ENCODE measurements at places on chromosomes 12 and 14.

- no peak overlapping the region for H3K4me3 ChIP-seq
- peaks cover 60% of the 10 kb centered on the region for H3K36me3 ChIP-seq
- no peak for DNase-seq
- peaks cover 4% of the 10 kb centered on the region for H3K4me1 ChIP-seq
Measured at GRCh38 chr12:132079695-132080094, 64.4 kb downstream of the DDX51 start.

- no peak overlapping the region for H3K27ac ChIP-seq
- no peak for DNase-seq
- H3K27me3 ChIP-seq = no peaks in the 10 kb centered on the region
- no peaks in the 10 kb centered on the region for H3K4me1 ChIP-seq
Measured at GRCh38 chr12:39971348-39971747, 134.5 kb downstream of the SLC2A13 start.

GRCh38 chr12:109767991-109768900 lies 54.6 kb downstream of the FAM222A start:
- no peak overlapping the region for H3K27ac ChIP-seq
- peaks cover 17% of the 10 kb centered on the region for H3K27me3 ChIP-seq
- H3K36me3 ChIP-seq = no peaks in the 10 kb centered on the region
- no peak overlapping the region for H3K4me3 ChIP-seq

GRCh38 chr14:66105815-66106214 lies 380.4 kb upstream of the CCDC196 start:
- peak; percentile 15 for DNase-seq
- peak overlapping the region; percentile 15 for H3K4me3 ChIP-seq
- no peaks in the 10 kb centered on the region for H3K36me3 ChIP-seq
- no peak overlapping the region for H3K27ac ChIP-seq

- no peaks in the 10 kb centered on the region for H3K4me1 ChIP-seq
- no peak overlapping the region for H3K4me3 ChIP-seq
- DNase-seq = no peak
- H3K27me3 ChIP-seq = peaks cover 9% of the 10 kb centered on the region
- H3K27ac ChIP-seq = no peak overlapping the region
Measured at GRCh38 chr12:14171106-14171505, 189.7 kb upstream of the GRIN2B start.

DNA sequence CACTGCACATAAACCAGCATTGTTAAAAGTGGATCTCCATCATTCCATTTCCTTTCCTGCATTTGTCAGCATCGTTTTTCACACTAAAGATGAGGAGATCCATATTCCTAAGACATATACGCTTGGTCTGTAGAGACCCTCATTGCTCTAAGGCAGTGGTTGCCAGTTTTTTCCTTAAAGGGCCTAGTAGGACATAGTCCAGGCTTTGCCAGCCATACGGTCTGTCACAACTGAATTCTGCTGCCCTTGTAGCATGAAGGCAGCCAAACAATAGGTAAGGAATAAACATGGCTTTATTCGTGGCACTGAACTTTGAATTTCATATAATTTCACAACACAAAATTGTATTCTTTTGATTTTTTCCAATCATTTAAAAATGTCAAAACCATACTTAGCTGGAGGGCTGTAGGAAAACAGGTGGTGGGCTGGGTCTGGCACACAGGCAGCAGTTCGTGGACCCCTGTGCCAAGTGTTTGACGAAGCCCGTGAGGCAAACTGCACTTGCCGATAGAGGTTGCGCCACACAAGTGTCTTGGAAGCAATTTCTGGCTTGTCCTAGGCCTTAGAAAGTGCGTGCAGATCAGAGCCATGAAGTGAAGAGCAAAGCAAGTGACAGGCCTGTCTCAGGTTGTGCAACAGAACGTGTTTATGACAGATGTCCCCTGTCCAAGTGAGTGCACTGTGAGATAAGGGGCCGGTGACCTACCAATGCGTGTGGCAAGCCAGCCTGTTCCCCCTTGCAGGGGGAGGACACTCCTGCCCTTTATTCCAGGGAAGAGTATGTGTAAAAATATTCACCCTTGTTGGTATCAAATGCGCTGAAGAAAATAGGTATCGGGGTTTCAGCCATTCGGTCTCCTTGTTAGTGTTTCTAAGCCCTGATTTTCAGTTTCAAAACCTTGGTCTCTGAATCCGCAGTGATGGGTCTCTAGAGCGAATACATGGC lies 916 bp upstream of the CHPT1 start:
- no peaks in the 10 kb centered on the region for H3K27me3 ChIP-seq
- no peak overlapping the region for H3K27ac ChIP-seq
- peaks cover 8% of the 10 kb centered on the region for H3K4me1 ChIP-seq
- H3K36me3 ChIP-seq = no peaks in the 10 kb centered on the region
- peak overlapping the region; percentile 99 for H3K4me3 ChIP-seq
- no peak for DNase-seq

- H3K4me3 ChIP-seq = no peak overlapping the region
- H3K27ac ChIP-seq = no peak overlapping the region
- peak; percentile 97 for DNase-seq
- peaks cover 15% of the 10 kb centered on the region for H3K4me1 ChIP-seq
- no peaks in the 10 kb centered on the region for H3K36me3 ChIP-seq
Measured at GRCh38 chr12:2250797-2251196, 198.0 kb downstream of the CACNA1C start.

DNA sequence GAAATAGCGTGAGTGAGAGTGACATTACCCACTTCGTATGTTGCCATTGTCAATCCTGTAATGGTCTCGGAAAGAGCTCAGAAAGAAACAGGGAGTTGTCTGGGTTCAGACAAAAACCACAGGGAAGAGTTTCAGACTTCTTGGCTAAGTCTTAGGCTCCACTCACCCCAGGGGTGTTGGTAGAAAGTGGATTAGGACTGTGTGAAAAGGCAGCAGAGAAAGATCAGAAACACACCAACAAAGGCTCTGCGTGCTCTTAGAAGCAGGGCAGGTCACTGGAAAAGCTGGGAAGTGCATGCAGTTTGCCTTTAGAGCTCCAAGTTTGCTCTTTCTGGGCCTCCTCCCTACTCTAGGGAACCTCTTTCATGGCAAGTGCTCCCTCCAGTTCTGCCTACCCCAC lies 106.1 kb upstream of the PLXNC1 start:
- H3K4me1 ChIP-seq = no peaks in the 10 kb centered on the region
- no peaks in the 10 kb centered on the region for H3K27me3 ChIP-seq
- DNase-seq = no peak
- no peak overlapping the region for H3K4me3 ChIP-seq
- no peak overlapping the region for H3K27ac ChIP-seq

DNA sequence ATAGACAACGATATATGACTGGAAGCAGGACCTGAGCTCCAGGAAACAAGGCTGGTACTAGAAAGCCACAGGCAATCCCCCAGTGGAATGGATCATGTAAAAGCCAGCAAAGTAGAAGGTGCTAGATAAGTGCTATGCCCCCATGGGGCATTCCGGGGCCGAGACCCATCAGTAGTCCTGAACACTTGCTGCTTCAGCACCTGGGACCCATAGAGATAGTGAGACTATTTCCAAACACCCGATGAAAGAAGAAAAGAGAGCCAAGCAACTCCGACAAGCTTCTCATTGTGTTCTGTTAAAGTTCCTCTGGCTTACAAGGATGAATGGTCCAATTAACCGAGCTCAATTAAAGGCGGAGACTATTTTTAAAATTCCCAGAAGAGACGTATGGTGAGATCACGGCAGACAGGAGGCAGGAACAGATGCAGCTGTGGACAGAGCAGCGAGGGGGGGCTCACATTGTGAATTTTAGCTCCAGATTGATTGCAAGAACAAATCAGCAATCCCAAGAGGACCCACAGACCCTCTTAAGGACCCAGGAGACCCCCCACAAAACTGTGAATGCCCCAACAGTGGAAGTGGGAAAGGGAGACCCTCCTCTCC lies 142.5 kb upstream of the OVCH1 start:
- H3K36me3 ChIP-seq = peaks cover 5% of the 10 kb centered on the region
- H3K4me3 ChIP-seq = peak overlapping the region; percentile 62
- H3K27me3 ChIP-seq = no peaks in the 10 kb centered on the region
- peaks cover 5% of the 10 kb centered on the region for H3K4me1 ChIP-seq

- DNase-seq = peak; percentile 65
- H3K27me3 ChIP-seq = no peaks in the 10 kb centered on the region
- no peak overlapping the region for H3K27ac ChIP-seq
- no peaks in the 10 kb centered on the region for H3K4me1 ChIP-seq
- H3K36me3 ChIP-seq = no peaks in the 10 kb centered on the region
Measured at GRCh38 chr12:9721394-9722092, 11.4 kb downstream of the CLECL1 start.

- no peak overlapping the region for H3K4me3 ChIP-seq
- H3K4me1 ChIP-seq = peaks cover 8% of the 10 kb centered on the region
- H3K36me3 ChIP-seq = no peaks in the 10 kb centered on the region
- H3K27ac ChIP-seq = no peak overlapping the region
Measured at GRCh38 chr12:49512546-49512945, 26.3 kb upstream of the KCNH3 start.

DNA sequence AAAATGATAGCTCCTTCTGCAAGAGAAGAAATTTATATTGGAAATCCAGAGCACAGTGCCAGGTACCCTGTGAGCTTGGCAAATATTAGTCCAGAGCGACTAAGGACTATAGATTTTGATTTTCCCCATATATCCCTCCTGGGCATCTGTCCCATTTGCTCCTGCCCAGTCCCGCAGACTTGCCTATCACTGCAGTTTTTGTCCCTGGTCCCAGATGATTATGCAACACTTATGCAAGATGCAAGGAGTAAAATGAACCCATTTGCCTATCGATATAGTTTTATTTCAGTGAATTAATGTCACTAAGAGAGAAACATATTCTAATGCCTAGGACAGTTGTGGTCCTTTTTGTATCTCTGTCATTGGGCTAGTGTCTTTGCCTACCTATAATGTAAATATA lies 215.9 kb upstream of the BMP4 start:
- H3K27ac ChIP-seq = no peak overlapping the region
- H3K27me3 ChIP-seq = no peaks in the 10 kb centered on the region
- H3K36me3 ChIP-seq = no peaks in the 10 kb centered on the region
- H3K4me3 ChIP-seq = no peak overlapping the region

GRCh38 chr14:48792376-48793024 lies 793.7 kb downstream of the RPS29 start:
- H3K36me3 ChIP-seq = no peaks in the 10 kb centered on the region
- peaks cover 8% of the 10 kb centered on the region for H3K4me1 ChIP-seq
- DNase-seq = peak; percentile 38
- H3K27ac ChIP-seq = no peak overlapping the region
- no peaks in the 10 kb centered on the region for H3K27me3 ChIP-seq
- no peak overlapping the region for H3K4me3 ChIP-seq

DNA sequence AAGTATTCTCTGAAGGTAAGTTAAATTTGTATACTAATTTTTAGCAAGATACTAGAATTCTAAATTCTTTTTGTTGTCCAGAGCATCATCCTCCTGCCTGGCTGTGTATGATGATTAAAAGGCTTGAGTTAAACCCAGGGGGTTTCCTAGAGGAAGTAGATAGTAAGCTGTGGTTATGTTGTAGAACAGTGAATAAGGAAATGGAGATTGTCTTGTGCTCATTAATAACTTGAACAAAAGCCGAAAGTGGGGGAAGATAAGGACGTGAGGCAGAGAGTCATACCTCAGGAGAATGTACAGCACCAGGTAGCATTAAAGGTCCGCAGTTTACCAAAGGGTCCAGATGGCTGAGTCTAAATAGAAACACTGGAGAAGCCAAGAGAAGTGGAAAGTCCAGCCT lies 42.0 kb downstream of the CKB start:
- no peak for DNase-seq
- H3K4me1 ChIP-seq = no peaks in the 10 kb centered on the region
- H3K4me3 ChIP-seq = no peak overlapping the region
- H3K36me3 ChIP-seq = peaks cover 24% of the 10 kb centered on the region
- no peak overlapping the region for H3K27ac ChIP-seq
- H3K27me3 ChIP-seq = no peaks in the 10 kb centered on the region

GRCh38 chr12:104466709-104467345 lies 10.1 kb downstream of the CHST11 start:
- H3K36me3 ChIP-seq = no peaks in the 10 kb centered on the region
- H3K27me3 ChIP-seq = no peaks in the 10 kb centered on the region
- DNase-seq = no peak
- no peak overlapping the region for H3K27ac ChIP-seq
- no peaks in the 10 kb centered on the region for H3K4me1 ChIP-seq

DNA sequence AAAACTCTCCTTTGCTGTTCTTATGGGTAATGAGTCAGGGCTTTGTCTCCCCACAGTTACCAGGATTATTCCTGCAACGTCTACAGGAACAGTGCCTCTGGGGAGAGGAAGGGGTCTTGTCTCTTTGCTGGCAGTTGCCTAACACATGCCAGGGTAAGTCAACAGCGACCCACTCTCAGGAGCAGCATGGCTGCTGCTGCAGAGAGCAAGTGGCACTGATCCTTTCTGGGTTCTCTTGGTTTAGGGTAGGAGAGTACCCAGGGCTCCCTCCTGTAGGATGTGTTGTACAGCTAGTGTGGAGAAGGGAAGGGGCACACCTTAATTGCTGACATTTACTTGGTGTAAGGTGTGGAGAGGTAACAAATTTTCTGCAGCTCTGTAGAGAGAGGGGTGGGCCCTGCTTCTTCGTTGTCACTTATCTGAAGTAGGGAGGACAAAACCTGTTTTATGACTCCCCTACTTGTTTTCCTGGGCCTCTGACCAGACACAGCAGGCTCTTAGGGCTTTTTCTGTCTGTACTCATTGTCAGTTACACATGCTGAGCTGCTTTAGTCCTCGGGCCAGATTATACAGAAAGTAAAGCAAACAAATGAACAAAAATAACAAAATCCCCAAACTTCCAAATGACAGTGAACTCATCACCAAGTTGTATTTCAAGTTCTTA lies 168.2 kb downstream of the ACSS3 start:
- peak; percentile 4 for DNase-seq
- H3K27ac ChIP-seq = no peak overlapping the region
- no peak overlapping the region for H3K4me3 ChIP-seq
- H3K4me1 ChIP-seq = peaks cover 2% of the 10 kb centered on the region
- no peaks in the 10 kb centered on the region for H3K36me3 ChIP-seq

DNA sequence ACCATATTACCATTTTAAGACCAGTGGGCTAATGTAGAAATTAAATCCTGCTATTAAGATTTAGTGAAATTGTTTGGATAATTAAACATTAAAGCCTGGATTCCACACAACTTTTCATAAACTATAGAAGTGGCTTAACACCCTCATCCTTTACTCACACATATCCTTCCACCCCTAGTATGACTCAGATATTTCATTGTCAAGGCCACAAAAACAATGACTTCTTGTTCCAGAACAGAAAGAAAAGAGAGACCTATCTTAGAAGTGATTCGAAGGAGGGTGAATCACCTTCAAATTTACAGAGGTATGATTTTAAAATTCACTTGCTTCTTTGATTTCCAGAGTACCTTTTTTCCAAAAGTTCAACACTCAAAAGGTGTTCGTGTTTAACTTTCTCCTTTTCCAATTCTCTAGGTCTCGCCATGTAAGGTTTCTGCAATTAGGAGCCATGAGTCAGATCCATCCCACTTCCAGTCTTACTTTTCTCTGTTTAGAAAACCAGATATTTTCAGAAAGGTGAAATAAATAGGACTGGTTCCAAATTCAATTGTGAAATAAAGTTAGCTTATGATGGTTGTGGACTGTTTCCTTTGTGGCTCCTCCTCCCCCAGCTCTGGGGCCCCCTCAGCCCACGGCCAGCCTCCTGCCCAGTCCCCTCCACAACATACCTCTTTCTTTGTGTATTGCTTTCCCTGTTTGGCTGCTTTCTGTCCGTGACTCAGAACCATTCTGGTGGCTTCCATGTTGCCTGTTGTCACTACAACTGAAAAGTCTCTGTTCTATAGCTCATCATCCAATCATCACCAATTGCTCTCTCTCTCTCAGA lies 24.6 kb upstream of the MGP start:
- H3K4me3 ChIP-seq = no peak overlapping the region
- DNase-seq = no peak
- H3K36me3 ChIP-seq = no peaks in the 10 kb centered on the region
- no peaks in the 10 kb centered on the region for H3K27me3 ChIP-seq

All from mesenchymal stem cell (in vitro differentiated cells and primary cell).